ENCODE measurements at places on chromosomes 12 and 14.

DNA sequence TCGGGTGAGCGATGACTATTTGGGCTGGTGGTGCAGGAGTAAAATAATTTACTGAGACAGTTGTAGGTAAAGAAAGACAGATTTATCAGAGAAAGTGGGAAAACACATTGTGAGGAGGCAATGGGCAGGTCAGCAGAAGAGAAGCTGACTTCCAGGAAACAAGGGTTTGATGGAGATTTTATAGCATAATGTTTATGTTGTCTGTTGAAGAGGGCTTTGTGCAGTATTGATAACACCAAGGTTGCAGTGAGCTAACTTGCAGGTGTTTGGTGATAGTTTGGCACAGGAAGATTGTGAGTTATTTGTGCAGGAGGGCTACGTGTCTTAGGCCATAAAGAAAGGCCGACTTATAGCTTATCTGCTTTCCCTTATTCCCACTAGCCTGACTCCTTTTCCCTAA is 72.2 kb downstream of the DHRS2 start:
- DNase-seq: no peak

GRCh38 chr14:54803396-54803795 is 99.2 kb downstream of the GCH1 start:
- no peak for DNase-seq

DNA sequence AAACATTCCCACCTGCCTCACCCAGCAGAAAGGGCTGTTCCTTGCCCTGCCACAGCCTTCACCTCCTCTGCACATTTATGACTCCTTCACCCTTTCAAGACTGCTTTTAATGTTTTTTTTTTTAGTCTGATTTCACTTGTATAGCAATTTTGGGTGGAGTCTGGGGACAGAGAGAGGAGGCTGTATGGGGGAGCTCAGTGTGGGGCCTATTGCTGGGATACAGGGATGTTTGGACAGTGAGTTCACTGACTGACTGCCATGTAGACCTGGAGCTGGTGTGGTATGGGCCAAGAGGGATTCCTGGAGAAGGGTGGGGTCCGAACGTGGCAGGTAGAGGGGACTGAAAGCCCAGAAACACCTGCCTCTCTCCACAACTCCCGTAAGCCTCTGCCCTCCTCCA is 1.9 kb upstream of the KRT85 start:
- DNase-seq: no peak

DNA sequence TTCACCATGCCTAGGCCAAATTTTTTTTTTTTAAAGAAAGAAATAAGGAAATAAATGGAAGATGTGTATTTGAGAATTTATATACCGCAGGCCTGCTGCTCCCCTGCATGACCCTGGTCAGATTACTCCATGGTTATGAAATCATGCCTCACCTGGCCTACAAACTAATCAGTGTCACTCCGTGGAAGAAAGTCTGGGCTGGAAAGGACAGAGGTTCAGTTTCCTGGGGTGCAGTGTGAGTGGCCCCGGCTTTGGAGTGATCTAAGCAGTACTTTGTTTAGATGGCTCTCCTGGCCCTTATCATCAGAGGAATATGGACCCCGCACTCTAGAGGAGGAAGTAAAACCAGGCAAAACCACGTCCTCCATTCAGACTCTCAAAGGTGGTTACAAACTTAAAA is 9.6 kb downstream of the APOBEC1 start:
- no peak for DNase-seq

DNA sequence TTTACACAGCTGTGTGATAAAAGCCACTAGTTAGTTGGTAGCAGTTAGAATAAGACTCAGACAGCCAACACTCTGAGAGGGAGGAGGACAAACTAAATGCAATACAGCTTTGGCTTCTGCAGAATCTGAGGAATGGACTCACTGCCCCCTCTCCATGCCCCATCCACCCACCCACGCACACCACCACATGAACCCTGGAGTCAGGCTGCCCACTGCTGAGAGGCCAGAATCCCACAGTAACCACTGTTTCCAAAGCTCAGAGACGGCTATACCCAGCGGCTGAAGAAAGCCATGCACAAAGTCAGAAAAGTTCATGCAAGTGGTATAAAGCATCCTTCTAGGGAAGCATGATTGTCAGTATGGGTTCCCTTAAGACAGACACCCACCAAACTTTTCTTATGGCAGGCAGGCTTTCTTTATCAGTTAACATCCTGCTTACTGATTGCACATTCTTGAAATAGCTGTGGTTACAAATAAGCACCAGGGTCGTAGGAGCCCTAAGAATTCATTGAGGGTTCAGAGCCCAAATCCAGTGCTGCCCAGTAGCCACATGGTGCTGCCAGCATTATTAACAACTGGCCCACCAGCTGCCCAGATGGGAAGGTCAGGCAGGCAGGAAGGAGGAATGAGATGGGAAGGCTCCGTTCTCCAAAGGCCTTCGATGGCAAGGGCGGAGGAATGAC is 61.5 kb downstream of the NT5DC3 start:
- no peak for DNase-seq

GRCh38 chr12:57739914-57740538 is 1.5 kb upstream of the AGAP2 start:
- DNase-seq: no peak

DNA sequence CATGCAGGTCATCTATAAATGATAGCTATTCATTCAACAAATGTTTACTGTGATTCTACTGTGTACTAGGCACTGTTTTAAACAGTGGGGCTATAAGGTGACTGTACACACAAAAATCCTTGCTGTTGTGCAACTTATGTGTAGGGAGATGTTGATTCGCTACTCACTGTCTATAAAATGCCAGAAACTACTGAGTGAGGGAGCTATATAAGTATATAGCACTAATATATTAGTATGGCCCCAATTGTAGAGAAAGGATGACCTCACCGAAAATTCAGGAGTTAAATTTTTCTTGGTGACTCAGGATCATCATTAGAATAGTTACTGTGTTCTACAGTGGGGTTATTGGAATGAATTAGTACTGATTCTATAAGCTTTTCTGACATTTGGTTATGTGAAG is 117.4 kb downstream of the TGFB3 start:
- DNase-seq: no peak

DNA sequence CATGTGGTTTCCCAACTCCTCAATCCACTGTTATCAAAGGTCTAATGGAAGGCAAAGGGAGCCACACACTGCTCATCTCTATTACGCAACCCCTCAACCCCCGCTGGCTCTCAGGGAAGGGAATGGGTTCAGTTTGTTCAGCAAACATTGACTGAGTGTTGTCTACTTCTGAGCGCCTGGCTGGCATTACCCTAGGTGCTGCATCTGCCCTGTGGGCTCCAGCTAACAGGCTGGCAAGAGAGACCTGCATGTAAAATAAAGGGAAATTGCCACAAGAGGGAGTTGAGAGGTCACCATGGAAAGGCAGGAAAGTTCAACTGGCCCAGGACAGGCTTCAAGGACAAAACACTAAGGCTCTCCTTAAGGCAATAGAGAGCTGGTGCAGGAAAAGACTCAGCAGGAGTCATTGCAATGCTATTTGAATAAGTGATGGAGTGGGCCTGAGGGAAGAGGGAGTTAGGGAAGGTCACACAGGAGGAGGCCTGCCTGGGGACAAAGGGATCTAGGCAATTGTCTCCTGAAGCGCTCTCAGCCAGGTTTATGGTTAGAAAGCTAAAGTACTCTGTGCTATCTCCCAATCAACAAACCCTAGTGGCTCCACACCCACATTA is 5.5 kb upstream of the ZNF740 start:
- peak; percentile 12 for DNase-seq

GRCh38 chr12:84506282-84506681 is 406.3 kb downstream of the SLC6A15 start:
- no peak for DNase-seq

- no peak for DNase-seq
Observed at GRCh38 chr12:58818546-58818945, 101.8 kb downstream of the LRIG3 start.

DNA sequence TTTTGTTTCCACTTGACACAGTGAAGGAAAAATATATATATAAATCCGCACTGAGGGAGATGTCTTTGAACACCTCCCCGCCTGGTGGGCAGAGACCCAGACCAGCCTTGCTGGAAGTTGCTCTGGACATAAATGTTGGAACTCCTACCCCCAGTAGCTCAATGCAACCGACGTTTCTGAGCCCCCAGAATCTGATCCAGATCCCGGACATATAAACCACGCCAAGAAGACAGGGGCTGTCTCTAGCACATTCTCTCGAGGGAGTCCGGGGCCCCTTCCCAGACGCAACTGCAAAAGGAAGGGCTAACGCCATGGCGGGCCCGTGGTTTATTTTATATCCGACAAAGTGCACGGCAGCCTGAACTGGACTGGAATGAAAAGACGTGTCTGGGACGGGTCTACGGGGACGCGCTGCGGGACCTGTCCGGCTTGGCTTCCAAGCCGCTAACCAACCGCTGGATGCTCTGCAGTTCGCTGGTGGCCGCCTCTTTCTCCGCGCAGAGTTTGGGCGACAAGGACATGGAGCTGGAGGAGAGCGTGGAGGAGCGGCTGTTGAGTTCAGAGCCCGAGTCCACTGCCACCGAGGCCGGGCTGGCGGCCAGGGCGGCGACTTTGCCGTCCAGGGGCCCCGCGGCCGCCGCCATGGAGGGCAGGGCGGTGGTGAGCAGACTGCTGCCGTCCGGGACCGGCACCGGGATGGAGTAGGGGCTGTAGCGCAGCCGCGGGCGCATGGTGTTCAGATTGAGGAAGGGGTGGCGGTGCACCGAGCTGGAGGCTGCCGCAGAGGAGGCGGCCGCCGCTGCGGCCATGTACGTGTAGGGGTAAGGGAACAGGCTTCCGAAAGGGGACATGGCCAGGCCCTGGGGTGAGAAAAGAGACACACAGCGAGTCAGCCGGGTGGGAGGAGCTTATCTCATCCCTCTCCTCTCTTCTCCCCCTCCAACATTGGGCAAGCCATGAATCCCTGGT is 12.2 kb downstream of the TBX3 start:
- peak; percentile 45 for DNase-seq

DNA sequence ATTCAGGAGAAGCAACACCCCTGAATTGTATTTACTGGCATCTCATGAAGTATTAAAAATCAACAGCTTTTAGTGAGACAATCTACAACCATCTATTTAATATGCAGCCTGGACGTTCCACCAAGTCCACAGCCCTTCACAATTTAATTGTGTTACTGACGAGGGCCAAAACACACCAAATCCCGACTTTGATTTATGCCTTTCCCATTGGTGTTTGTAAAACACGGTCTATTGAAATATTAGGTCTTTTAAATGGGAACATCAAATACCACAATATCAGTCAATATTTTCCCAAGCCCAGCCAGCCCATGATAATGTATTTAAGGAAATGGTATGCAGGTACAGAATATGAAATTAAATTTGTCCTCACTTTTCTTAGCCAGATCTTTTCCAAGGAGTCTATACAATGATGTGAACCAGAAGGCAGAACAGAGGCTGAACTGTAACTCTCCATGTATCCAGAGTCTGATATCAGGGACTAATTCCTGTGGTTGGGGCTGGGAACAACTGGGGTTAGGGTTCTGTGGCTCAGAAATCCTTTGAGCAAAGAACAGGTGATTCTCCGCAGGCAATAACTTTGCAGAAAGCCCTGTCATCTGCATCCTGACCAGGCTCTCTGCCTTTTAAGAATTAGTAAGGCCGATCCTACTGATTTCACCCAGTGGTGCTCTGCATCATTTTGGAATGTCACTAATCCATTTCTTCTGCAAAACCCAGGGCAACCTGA is 179.3 kb upstream of the GZMB start:
- DNase-seq: no peak

DNA sequence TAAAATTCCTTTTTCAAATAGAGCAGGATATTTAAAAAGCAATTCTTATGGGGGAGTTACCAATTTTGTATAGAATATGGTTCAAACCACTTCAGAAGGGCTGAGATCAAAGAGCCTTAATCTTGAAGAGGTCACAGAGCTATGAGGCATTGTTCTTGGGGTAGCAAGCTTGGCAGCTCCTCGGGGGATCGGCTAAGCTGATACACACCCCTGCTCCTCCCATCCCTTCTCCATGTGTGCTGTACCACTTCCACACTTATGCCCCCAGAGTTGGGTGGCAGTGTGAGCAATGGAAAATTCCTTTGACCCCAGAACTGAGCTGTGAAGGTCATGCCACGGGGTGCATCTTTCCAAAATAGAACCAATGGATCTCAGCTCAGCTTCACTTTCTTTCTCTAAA is 15.0 kb upstream of the TMEM30B start:
- no peak for DNase-seq

- no peak for DNase-seq
Observed at GRCh38 chr12:99039367-99040120, 394.5 kb downstream of the APAF1 start.

GRCh38 chr12:9041321-9041720 is 52.0 kb downstream of the KLRG1 start:
- DNase-seq: no peak
